ENCODE measurements at places on chromosomes 5 and 9. TPM values are rescaled to one million over a fixed set of nuclear protein-coding genes. Genes with fewer than 3 reads are reported as not detected.

Gene N4BP3
- 2.3 TPM for total RNA-seq

Gene NME5
- 1.7 TPM for total RNA-seq

Gene PALM2AKAP2
- total RNA-seq, result 0.44 TPM

Gene SPATA31C2
- not detected for total RNA-seq

Gene FCHO2
- 25.3 TPM for total RNA-seq

Gene MRPL50
- total RNA-seq, result 7.2 TPM

Gene LCNL1
- 0.82 TPM for total RNA-seq

Gene PCDHA10
- total RNA-seq, result 0.33 TPM

Gene CFAP157
- total RNA-seq, result not detected

- no peak for DNase-seq
Observed at GRCh38 chr9:91751922-91752321, 198.1 kb downstream of the ROR2 start.

- DNase-seq, result no peak
Observed at GRCh38 chr5:6770826-6771607, 57.8 kb downstream of the TENT4A start.

- no peak for DNase-seq
Observed at GRCh38 chr5:43168175-43168574, 23.9 kb upstream of the NIM1K start.

DNA sequence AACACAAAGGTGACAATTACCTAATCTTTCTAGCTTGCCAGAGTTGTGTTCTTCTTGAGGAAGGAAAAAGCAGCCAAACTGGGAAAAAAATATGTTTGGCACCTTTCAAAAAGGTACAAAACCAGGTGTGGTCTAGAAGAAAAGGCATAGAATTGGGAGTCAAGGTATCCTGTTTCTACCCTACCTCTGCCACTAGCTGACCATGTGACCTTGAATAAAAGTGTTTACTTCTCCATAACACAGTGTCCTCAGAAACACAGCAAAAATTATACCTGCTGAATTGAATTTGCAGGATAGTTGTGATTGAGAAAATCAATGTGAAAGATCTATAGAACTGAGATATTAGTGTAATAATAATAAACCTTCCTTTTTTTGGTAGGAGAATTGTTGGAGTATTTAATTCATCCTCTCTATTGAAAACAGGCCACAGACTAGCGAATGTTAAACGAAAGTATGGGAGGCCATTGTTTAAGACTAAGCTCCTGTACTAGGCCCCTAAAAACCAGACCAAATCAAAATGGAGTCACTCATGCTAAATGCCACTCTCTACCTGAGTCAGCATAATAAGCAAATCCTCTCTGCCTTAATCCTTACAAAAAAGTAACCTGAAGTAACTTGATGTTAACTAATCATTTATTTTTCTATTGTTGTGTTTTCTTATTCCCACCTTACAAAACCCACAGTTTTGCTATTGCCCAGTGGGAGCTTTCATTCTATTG is 12.6 kb downstream of the CYFIP2 start:
- no peak for DNase-seq

- DNase-seq, result no peak
Observed at GRCh38 chr5:168171901-168172759, 119.3 kb upstream of the WWC1 start.

- DNase-seq, result no peak
Observed at GRCh38 chr5:2068531-2068930, 185.8 kb upstream of the IRX4 start.

GRCh38 chr5:9338796-9339195 is 207.1 kb downstream of the SEMA5A start:
- DNase-seq, result no peak

DNA sequence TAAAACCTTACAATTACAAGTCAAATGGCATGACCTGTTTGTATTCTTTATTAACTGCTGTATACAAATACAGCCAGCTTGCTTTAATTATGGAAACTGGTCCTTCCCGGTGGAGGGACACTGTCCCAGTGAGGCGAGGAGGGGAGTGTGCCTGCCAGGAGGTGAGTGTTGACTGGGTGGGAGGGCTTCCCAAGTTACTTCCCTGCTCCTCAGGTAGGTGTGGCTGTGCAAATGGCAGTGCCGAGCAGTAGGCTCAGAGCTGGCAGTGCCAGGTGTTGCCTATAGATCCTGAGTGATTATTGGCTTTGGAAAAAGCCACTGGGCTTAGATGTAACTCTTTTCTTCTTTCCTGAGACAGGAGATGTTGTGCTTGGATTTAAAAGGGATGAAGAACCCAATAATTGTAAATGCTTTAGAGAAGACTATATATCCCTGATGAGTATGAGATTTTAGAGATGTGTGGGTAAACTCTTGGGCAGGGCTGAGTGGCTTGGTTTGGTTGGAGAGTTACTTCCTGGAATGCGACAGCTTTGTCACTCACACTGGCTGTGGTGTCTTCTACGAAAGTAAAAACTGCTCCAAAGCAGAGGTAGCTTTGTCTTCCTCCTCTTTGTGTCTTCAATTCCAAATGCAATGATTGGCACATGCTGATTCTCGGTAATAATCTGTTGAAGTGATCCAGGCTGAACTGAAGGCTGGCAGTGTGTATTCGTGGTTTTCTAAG is 43.7 kb downstream of the GLRX start:
- DNase-seq, result no peak

DNA sequence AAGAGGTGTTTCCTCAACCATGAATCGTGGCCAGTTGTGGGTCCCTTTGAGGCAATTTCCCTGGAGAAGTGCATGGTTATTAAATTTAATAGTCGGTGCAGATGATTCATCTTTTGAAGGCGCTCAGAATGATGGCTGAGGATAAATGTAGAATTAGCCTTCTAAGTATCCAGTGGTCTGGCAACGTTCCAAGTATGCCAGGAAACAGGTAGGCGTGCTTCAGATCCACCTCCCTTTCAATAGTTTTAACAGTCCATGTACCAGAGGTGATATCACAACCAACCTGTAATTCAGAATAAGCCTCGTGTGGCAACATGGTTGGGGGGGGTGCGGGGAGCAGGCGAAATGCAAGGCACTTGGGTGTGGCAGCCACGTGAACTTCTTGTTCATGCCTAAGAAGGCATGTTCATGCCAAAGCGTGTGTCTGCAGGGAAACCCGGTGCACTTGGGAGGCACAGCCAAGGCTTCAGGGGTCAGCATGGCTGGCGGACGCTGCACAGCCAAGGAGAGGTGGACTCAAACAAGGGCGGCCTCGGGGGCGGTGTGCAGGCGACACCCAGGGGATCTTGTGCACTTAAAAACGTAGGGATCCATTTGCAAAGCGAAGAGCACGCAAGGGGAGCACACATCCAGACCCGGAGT is 5.2 kb upstream of the NKD2 start:
- no peak for DNase-seq

GRCh38 chr9:112065806-112066606 is 109.1 kb downstream of the SUSD1 start:
- no peak for DNase-seq

- no peak for DNase-seq
Observed at GRCh38 chr5:142327111-142327842, 2.5 kb upstream of the SPRY4 start.

DNA sequence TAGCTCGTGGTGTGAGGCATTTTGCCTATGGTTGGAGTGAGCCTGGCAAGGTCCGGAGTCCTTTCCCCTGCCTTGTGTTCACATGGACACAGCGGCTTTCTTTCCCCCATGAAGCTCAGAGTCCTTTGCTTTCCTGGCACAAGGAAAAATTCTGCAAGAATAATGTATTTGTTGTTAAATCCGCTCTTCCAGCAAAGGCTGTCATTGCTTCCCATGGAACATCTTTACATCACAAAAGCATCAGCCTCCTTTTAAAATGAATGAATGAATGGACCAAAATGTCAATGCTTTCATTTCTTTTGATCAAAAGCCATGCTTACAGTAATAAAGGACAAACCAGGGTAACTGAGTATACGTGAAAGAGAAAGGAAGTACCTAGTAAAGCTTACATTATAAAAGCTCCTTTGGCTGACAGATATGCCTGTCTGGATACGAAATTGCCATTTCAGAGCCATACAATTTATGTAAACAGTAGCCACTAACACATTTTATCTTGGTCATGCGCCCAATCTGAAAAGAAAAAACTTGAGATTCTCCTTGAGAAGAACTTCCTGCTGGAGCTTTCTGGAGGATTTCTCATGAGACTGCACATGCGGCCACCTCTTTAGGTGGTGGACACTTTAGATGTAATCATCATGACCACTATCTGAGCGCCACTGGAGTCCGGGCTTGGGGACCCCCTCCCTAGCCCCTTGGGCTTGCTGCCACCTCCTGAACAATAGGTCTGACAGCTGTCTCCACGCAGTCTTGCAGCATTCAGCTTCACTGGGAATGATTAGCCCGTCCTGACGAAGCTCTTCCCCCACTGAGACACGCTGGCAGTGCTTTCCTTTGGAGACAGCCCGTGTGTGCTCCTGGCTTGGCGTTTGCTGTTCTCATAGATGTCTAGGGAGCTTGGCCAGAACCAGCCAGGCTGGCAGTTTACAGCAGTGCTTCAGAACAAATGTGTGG is 355.9 kb downstream of the ADAMTS6 start:
- no peak for DNase-seq

DNA sequence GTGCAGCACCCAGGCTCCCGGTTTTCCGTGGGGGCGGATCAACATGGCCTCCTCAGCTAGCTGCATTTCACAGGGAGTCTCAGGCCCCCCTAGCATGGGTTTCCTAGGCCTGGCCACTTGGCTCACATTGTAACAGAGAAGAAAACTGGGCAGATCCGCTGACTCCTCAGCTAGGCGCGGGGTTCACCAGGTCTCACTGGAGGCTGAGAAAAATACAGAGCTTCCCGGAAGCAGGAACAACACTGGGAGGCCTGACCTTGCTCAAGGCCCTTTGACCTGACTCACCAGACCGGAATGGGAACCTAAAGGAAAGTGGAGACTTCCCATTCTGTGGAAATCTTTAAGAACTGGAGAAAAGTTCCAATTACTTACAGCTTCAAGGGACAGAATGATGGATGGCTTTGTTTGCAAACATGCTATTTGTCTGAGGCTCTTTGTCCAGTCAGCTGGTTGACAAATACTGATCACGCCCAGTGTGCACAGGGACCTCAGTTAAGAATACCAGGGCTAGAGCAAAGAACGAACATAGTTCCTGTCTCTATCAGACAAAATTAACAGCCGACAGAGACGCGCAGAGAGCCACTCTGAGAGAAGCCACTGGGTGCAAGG is 88.7 kb upstream of the LRRTM2 start:
- no peak for DNase-seq

- no peak for DNase-seq
Observed at GRCh38 chr5:142122121-142122520, 13.5 kb downstream of the NDFIP1 start.

GRCh38 chr5:73921741-73922140 is 295.7 kb downstream of the ARHGEF28 start:
- no peak for DNase-seq

DNA sequence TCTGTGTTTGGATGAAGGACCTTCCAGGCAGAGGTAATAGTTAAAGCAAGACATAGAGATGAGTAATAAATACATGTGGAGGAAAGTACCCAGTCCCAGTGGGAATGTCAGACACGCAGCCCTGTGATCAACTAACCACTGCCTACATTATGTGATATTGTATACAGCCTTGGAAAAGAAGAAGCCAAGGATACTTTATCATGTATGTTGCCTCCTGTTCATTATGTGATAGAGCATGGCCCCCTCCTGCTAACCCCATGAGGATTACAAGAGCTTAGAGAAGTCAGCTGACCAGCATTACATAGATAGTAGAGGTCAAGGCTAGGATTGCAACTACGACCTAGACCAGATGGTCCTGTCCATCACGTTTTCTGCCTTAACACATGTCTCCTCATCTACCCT is 497.0 kb upstream of the TNC start:
- no peak for DNase-seq

DNA sequence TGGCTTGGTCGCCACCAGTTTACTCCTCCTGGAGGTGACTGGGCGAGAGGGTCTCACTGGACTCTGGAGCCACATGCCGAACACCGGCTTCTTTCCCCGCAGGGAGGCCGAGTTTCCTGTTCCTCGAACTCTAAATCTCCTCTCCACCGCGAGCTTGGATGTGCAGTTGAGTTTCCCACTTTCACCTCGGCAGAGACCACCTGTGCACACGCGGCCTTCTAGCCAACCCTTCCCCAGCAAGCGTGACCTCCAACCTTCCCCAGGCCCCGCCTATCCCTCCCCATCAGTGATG is 380.1 kb downstream of the IRX2 start:
- no peak for DNase-seq

GRCh38 chr5:168140241-168140640 is 151.2 kb upstream of the WWC1 start:
- DNase-seq, result no peak
